Astrocyte of the cerebellum (primary cell): ENCODE measurements at places on chromosomes 4 and X.

- DNase-seq = peak; percentile 69
Observed at GRCh38 chr4:38179690-38180377, 219.6 kb downstream of the PTTG2 start.

DNA sequence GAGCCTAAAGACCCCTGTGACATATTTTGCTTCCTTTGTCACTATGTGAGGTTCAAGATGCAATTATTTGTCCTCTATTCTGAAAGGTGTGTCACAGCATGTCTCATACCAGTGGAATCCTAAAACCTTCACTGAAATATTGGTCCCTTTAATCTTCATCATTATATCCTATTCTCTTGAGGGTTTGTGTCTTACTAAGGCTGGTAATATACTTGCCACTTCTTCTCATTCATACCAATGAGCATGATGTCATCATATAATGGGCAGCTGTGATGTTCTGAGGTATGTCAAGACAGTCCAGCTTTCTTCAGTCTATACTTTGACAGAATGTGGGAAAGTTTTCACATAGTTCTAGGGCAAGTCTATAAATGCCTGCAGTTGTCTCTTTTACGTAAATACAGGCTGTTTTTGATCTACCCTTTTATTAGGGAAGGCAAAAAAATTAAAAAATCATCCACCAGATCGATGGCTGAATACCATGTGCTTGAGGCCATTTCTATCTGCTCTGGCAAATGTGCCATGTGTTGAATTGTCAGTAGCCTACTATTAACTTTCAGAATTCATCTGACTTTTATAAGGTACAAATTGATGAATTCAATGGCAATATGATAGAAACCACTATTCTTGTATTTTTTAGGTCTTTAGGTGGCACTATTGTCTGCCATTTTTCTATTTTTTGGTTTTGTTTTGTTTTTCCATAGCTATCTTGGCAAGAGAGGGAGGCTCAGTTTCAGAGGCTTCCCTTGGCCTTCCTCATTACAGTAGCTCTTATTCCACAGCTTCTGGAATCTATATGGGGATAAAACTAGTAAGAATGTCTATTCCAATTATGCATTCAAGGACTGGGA is 209.0 kb downstream of the PPARGC1A start:
- DNase-seq = no peak

GRCh38 chr4:27407616-27408015 is 547.0 kb downstream of the STIM2 start:
- no peak for DNase-seq

GRCh38 chrX:17608888-17609287 is 128.4 kb upstream of the SCML1 start:
- no peak for DNase-seq
